ENCODE measurements at places on chromosomes 6 and 20.

GRCh38 chr6:30813631-30814145, 69.3 kb upstream of the IER3 start:
- DNase-seq, result no peak

GRCh38 chr20:25247000-25247517, 826 bp upstream of the PYGB start:
- no peak for DNase-seq

GRCh38 chr20:35618263-35619131, 2.9 kb downstream of the SPAG4 start:
- DNase-seq, result no peak

GRCh38 chr6:169695131-169695530, 6.7 kb downstream of the WDR27 start:
- DNase-seq, result no peak

DNA sequence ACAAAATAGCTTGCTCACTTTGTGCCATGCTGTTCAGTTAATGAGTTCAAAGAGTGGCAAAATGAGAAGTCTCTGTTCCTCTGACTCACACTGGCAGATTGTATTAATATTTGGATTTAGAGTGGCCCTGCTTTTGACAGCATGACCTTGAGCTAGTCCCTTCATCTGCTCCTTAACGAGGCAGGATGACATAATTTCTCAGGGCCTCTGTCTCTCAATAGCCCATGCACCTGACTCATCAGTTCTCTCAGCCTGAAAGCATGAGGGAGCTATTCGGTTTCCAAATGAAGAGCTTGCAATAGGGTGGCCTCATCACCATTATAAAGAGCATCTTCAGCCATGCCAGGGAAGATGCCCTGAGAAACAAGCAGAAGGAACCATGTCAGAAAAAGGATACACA, 38.2 kb downstream of the CAP2 start:
- no peak for DNase-seq

GRCh38 chr6:166825553-166826145, 130.7 kb downstream of the RNASET2 start:
- no peak for DNase-seq

GRCh38 chr6:44642870-44643522, 255.5 kb downstream of the CDC5L start:
- DNase-seq, result no peak

- no peak for DNase-seq
These were observed 16.3 kb downstream of the SAMD3 start for GRCh38 chr6:130206479-130206878.

- no peak for DNase-seq
These were observed 60.1 kb downstream of the FAM217A start for GRCh38 chr6:4018924-4019236.

- DNase-seq, result no peak
These were observed 134.8 kb upstream of the INSM1 start for GRCh38 chr20:20233041-20233514.

- DNase-seq, result no peak
These were observed 116.5 kb upstream of the MAP3K7 start for GRCh38 chr6:90703336-90703735.

DNA sequence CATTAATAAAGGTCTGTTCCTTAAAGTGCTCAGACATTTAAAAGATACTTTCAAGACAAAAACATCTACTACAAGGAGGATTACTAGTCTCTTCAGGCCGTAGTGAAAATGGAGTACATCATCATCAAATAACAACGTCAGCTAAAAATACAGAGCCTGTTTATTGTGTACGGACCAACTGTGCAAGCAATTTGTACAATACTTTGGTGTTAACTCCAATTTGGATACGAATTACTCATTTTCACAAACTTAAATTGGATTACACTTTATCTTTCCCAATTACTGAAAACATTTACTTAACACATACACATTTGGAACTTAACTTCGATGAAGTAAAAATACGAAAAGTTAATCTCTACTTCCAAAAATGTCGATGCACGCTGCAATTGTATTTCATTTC, 802 bp downstream of the CYP39A1 start:
- DNase-seq, result no peak

DNA sequence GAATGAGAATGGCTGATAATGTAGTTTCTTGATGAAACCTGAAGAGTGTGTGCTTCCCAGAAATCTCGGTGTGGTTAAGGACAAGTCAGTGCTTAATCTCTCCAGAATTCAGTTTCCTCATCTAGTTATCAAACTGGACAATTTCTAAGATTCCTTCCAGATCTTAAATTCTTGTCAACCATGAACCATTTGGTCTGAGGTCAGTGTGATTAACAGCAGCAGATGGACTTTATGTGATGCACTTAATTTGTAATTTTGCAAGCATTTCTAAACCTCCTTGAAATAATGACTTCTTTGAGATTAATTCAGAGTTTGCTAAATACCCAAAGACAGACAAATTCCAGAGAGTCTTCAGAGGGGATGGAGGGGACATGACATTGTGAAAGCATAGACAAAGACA, 160.3 kb downstream of the KIF16B start:
- DNase-seq, result no peak

DNA sequence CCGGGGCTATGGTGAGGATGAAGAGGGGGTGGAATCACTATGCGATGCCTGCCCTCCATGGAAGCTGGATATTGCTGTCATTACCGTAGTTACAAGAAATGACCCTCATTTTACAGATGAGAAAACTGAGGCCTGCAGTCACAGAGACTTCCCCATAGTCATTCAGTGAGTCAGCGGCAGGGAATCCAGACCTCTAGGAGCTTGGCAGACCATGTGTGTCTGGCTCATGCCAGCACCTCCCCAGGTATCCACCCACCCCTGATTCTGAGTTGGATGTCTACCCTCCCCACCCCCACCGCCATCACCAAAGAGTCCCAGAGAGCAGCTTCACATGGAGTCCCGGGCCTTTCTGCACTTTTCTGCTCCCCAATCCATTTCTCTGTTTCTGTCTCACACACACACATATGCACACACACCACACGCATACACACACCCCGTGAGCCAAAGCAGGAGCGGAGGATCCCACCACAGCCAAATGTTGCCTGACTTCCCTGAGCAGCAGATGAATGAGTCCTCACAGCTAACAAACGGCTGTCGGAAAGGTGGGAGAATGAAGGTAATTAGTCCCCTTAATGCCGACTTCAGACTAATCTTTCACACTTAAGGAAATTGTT, 24.8 kb downstream of the CDH22 start:
- no peak for DNase-seq

GRCh38 chr20:12949429-12949980, 59.3 kb upstream of the SPTLC3 start:
- DNase-seq, result no peak

GRCh38 chr6:12543953-12544352, 172.6 kb upstream of the PHACTR1 start:
- DNase-seq, result no peak

GRCh38 chr6:163199371-163199770, 215.1 kb upstream of the QKI start:
- DNase-seq, result no peak

DNA sequence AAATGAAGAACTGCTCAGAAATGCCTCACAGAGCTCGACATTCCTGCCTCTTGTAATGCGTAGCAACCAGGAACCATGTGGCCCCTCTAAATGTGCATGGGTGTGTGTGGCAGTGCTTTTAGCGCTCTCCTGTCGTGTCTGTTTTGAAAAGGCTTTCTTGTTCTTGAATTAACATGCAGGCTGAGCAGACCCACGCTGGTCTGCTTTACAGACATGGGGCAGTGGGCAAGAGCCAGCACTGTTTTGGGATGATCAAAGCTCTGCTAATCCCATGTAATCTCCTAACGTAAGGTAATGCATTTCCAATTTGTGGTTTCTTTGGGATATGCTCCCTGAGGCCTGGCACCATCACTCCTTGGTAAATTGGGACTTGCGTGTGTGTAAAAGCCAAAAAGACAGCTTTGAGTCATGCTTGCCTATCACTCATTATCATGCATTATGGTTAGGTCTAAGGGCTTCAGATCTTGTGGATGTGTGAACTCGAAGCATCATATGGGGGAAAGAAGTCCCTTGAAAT, 11.8 kb downstream of the RIPOR2 start:
- no peak for DNase-seq

- no peak for DNase-seq
These were observed 184.8 kb downstream of the GRIK2 start for GRCh38 chr6:101578306-101578705.

- DNase-seq, result no peak
These were observed 48.3 kb upstream of the TRAF3IP2 start for GRCh38 chr6:111653979-111654378.

GRCh38 chr6:132144456-132144855, 193.3 kb upstream of the CCN2 start:
- DNase-seq, result no peak

Data from activated T-helper 1 cell treated with anti-CD3 and anti-CD28 coated beads, Interleukin-2, amount 50 U/mL, for 16 hours (primary cell).